ENCODE measurements at places on chromosomes 2 and 18.

- DNase-seq = no peak
These were observed 63.2 kb downstream of the ADI1 start for GRCh38 chr2:3456125-3456524.

DNA sequence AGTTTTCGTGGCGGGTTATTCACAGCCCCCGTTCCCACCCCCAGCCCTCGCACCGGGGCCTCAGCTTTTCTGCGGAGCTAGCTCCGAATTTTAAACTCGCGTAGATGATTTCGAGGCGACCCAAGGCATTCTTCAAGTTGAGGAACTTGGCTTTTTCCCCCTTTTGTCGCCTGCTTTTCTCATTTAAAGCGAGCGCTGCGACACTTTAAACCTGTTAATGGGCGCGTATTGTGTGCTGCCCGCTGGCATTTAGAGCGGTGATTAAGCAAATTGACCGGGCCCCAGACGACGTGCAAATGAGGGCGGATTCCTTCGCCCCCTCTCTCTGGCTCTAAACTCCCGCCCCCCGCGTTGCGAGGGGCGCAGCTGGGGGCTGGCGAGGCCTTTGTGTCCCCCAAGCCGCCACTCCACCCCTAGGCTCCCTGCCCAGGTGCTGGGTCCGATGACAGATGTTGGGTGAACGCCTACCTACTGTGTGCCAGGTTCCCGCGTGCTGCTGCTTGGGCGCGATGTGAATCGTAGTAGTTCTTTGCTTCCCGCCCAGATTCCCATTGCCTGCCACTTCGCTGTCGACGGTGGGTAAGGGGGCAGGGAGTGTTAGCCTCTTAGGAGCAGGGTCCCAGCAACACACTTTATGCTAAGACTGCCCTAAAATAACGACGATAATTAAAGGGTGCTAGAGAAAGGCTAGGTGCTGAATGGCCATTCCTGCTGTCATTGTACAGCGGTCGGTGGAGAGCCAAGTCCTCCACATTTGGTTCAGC, 1.9 kb downstream of the TCF7L1 start:
- DNase-seq = no peak

DNA sequence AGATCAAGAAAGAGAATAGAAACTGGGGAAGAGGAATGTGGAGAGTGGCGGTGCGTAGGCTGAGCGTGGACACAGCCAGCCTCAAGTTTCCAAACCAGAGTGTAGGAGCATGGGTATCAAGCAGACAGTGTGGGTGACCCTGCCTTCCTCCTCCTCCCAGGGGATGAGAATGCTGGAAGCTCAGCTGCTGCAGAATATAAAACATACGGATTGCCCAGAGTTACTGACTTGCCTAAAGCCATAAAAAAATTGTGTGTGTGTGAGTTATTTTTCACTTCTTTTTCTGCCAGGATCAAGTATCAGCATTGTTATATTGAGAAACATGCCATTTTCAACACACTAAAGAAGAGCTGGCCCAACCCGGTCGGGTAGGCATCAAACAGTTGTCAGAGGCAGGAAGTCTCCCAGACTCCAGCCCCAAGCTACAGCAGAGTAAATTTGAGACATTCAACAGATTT, 333.3 kb upstream of the ACVR2A start:
- DNase-seq = no peak

DNA sequence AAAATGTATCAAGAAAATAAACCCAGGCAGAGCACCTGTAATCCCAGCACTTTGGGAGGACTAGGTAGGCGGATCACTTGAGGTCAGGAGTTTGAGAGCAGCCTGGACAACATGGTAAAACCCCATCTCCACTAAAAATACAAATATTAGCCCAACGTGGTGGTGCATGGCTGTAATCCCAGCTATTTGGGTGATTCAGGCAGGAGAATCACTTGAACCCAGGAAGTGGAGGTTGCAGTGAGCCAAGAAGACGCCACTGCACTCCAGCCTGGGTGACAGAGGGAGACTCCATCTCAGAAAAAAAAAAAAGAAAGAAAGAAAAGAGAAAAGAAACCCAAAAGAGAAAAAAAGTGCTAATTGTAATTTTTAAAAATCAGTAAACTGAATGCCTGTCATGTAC, 41.4 kb downstream of the DDX18 start:
- no peak for DNase-seq

DNA sequence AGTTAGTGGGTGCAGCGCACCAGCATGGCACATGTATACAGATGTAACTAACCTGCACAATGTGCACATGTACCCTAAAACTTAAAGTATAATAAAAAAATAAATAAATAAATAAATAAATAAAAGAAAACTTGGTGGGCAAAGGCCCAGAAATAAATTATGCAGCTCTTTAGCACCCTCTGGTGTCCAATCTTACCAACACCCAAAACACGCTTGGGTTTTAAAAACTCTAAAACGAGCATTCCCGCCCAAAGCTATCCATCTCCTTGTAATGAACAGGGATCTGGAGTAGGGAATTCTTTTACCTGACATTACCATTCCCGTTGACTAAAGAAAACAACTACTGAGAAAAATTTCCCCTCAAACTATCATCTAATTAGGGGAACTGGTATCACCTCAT, 2005.9 kb upstream of the CELF4 start:
- peak; percentile 17 for DNase-seq

DNA sequence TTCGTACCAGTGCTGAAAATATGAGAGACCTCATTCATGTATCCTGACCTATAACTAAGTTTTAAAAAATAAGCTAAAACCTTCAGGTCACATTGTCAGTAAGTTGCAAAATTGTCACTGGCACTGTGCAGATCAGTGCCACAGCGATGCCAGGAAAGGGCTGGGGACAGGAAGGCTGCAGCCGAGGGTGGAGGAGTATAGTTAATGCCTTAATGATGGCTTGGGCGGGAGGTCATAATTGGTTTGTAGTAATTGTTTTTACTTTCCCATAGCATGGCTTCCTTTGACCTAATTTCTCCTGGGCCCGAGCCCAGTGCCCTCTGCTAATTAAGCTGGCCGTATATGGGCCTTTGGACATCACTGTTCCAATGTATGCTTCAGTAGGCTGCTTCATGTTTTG, 47.2 kb upstream of the RAB12 start:
- DNase-seq = no peak

- DNase-seq = no peak
These were observed 107.9 kb upstream of the LMAN1 start for GRCh38 chr18:59466980-59467379.

- no peak for DNase-seq
These were observed 40.7 kb upstream of the UPP2 start for GRCh38 chr2:158060835-158061435.

GRCh38 chr18:5894611-5895298, 567 bp downstream of the TMEM200C start:
- peak; percentile 15 for DNase-seq

DNA sequence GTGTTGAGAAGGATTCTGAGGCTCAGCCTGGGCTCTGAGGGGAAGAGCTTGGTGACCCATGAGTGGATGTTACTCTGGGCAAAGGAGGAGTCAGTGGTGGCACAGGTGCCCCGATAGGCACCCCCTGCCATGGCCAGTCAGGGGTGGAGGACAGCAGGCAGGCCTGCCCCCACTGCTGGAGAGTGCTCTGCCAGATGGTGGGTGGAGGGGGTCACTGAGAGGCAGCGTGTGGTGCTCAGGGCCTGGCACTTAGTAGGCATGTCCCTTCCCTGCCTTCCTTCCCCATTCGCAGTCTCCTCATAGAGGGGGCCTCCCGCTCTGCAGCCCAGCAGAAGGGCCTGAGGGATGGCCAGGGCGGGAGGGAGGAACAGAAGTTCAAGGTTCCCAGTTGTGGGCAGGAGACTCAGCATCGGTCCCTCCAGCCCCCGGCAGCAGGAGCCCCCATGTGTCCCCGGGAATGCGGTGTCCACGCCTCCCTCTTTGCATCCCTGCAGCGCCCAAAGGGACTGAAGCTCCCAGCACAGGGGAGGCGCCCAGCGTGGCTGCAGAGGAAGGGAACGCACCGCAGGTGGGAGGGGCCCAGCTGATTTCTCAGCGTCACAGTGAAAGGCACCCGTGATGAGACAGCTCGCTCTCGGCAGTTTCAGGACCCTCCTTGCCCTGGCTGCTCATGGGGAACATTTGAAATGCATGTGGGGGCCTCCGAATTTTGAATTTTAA, 5.7 kb upstream of the SNED1 start:
- no peak for DNase-seq

- DNase-seq = no peak
These were observed 13.0 kb downstream of the TEX44 start for GRCh38 chr2:231605607-231606091.

DNA sequence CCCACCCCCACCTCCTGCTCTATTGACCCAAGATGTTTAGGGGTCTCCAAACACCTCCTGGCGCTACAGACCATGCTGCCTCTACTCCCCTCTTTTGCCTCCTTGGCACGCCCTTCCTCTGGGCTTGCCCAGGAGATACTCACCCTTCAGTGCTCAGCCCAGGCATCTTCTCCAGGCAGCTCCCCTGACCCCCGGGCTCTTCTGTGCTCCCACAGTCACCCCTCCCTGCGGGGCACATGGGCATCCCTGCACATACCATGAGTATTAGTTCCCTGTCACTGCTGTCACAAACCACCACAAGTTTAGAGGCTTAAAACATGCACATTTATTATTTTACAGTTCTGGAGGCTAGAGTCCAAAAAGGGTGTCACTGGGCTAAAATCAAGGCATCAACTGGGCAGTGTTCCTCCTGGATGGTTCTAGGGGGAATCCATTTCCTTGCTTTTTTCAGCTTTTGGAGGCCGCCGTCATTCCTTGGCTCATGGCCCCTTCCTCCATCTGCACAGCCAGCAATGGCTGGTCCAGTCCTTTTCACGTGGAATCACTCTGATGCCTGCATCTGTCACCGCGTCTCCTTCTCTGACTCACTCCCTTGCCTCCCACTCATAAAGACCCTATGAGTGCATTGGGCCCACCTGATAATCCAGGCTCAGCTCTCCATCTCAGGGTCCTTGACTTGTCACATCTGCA, 230.4 kb upstream of the COPS8 start:
- no peak for DNase-seq

GRCh38 chr18:26978812-26979341, 113.4 kb upstream of the AQP4 start:
- DNase-seq = no peak

DNA sequence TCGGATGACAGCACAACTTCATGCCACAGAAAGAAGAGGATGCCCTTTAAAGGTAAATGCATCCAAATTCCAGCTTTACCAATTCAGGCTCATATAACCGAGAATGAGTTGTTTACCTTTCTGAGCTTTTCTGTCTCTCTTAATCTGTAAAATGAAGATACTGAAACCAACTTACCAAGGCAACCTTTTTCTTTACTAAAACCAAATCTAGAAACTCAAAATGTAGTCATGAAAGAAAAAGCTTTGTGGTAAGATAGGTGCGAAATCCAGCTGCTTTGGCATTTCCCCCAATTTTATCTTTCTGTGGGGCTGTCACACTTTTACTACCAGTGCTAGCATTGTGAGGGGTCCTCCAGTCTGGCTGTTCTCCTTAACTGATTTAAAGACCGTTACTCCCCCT, 240.4 kb downstream of the IKZF2 start:
- no peak for DNase-seq

GRCh38 chr2:177914247-177914646, 158.3 kb downstream of the PDE11A start:
- DNase-seq = no peak

GRCh38 chr2:134086594-134087219, 167.2 kb upstream of the MGAT5 start:
- no peak for DNase-seq

DNA sequence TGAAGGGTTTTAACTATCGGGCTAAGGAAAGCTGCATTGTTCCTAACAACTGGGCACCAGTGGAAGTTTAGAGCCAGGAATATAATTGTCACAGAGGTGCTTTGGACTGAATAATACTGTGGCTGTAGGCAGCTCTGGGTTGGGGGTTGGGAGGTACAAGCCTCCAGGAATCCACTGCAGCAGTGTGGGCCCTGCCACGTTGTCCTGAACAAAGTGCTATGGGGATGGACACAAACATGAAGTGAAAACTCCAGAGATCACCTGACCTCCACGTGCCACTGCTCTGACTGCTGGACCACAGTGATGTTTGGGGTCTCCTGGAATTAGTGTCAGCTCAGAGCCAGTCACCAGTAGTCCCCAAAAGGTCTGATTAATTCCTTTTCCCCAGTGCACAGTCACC, 110.9 kb downstream of the BCL2 start:
- DNase-seq = peak; percentile 62

GRCh38 chr2:42336361-42336965, 24.6 kb downstream of the COX7A2L start:
- DNase-seq = no peak

GRCh38 chr18:13178976-13179375, 39.6 kb upstream of the LDLRAD4 start:
- no peak for DNase-seq

DNA sequence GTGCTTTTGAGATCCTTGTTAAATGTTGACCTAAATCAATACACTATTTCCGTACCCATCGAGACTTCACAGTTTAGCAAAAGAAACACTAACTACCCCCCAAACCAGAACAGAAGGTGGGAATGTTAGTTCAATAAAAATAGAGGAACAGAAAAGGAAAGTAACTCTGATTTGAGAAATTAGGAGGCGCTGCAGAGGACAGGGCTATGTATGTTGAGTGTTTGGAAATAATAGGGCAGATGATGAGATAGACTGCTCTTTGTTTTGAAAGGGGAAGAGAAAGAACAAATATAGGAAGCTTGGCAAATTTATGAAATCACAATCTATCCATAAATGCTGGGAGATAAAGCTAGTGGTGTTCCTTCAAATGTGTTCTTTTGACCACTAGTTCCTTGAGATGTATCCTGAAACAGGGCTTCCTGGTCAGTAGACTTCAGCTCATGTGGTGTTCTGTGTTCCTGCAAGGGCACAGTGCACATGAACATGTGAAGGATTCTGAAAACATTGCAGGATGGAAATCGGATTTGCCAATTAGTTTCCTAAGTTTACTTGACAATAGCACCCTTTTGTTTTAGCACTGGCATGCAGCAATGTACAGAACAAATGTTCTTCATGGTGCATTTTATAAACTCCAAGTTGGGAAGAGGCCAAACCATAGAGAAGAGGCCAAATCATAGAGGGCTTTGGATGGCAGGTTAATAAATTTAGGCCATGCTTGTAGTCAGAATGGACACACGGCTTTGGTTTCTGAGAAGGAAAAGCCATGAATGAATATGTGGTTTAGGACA, 39.8 kb downstream of the RHBDD1 start:
- no peak for DNase-seq

- DNase-seq = no peak
These were observed 391.6 kb downstream of the DLGAP1 start for GRCh38 chr18:4063545-4063944.

- no peak for DNase-seq
These were observed 326.1 kb upstream of the SKOR2 start for GRCh38 chr18:47577520-47577919.

Measured in NCI-H1105 treated with DMSO at 0.1 percent for 48 hours (cell line).